ENCODE measurements at places on chromosomes 4 and X.

GRCh38 chrX:115561605-115562479 lies 868 bp downstream of the PLS3 start:
- no peak for DNase-seq

GRCh38 chr4:38411981-38412536 lies 251.9 kb upstream of the KLF3 start:
- DNase-seq, result no peak

DNA sequence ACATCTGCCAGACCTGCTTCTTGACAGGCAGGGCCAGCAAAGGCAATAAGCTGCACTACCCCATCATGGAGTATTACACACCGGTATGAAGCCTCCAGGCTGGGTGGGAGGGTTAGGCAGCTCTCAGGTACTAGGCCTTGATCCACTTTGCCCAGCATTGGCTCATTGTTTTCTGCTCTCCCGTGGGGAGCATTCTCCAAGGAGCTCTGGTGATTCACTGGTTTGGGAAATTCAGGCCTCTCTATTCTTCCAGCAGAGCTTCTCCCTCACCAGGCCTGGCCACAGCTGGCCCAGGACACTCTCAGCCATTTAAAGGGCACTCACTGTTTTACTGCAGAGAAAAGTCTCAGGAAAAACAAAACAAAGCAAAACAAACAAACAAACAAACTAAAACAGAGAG lies 33.0 kb downstream of the DRP2 start:
- DNase-seq, result no peak

GRCh38 chr4:128574706-128575105 lies 234.8 kb upstream of the JADE1 start:
- peak; percentile 49 for DNase-seq

DNA sequence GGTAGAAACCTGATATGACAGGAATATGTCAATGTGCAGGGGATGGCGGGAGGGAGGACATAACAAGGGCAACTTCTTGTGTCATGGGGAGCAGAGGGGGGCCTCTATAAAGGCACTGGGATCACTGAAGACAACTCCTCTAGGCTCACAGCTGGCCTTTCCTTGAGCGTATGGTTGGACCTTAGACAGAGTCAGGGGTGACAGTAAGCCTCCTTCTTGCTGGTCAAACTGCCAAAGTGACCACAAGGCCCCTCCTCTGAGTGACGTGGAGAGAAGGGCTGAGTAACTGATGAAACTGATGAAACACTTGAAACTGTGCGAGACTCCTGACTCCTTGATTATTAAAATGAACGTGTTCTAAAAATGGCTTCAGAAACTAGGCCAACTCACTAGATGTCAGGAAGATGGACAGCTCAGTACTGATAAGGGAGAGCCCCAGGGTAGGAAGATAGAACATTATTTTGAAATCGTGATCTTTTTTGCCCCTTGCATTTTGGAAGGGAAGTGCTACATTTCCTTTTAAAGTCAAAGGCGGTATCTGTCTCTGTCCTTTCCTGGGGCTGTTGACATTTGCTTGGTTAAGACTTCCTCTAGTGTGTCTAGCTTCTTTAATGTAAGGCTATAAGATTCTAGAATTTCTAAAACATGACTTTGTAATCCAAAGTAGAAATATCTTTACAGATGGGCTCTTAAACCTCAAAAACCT lies 1.6 kb downstream of the RAB33A start:
- DNase-seq, result no peak

DNA sequence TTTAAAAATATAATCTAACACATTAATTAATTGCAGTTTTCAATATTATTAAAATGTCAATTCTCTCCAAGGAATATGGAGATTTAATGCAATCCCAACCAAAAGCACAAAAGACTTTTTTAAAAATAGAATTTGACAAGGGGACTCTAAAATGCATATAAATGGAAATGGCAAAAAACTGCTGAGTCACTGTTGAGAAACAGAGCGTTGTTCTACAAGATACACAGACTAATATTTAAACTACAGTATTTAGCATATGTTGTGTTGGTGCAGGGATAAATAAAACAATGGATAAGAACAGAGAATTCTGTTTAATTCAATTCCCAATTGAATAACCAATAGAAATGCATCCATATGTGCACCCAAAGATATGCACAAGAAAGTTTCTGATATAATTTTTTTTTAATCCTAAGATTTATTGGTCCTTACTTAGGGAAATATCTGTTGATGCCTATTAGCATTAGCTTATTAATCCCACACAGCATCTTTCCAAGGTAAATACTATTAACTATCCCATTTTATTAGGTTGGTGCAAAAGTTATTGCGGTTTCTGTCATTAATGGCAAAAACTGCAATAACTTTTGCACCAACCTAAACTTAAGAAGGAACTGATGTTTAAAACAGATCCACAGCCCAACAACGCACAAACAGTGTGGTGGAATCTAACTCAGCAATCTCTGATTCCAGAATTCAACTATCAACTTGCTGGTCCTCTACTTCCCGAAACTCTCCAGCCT lies 86.8 kb upstream of the VEGFC start:
- no peak for DNase-seq

GRCh38 chr4:164350061-164350460 lies 403.9 kb upstream of the SMIM31 start:
- no peak for DNase-seq

DNA sequence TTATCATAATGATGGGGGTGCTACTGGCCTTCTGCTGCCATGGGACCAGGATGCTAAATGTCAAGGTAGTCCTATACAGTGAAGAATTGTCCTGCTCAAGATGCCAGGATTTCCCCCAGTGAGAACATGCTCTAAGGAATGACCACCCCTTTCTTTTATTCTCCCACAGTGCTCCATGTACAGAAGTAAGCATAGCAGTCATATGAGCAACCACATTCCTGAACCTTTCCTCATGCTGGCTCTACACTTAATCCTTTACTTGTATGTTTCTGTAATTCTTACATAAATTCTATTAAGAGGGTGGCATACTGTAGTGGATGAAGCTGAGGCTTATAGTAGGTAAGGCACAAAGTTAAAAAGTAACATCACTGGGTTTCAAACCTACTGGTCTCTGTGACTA lies 20.2 kb downstream of the CYP2U1 start:
- no peak for DNase-seq

GRCh38 chrX:3504916-3505315 lies 158.5 kb upstream of the MXRA5 start:
- DNase-seq, result no peak

DNA sequence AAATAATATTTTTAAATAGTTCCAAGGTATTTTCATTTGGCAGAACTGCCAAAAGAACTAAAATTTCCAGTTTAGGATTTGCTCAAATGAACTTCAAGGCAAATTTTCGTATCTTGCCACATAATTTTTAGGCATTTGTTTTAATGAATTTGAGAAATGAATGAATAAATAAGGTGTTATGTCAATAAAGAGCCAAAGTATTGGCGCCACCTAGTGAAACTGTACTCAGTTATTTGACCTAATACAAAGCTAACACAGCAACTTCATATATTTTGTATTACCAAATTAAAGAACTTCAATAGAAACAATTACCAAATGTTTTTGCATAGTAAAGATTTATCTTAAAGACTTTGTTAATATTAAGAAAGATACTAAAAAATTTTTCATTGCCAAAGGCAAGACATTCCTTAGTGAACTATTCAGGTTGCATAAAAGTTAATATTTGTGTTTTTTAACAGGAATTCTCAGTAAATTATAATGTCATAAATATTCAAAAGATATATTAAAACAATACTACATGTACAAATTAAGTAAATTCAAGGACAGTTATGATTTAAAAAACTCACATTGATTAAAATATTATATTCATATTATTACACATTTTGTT lies 50.3 kb downstream of the STPG2 start:
- no peak for DNase-seq

- DNase-seq, result no peak
Observed at GRCh38 chr4:89173336-89174090, 62.2 kb downstream of the TIGD2 start.

GRCh38 chr4:186260117-186260503 lies 5.9 kb upstream of the F11 start:
- no peak for DNase-seq

GRCh38 chr4:112857461-112857860 lies 192.0 kb upstream of the ANK2 start:
- no peak for DNase-seq

- no peak for DNase-seq
Observed at GRCh38 chr4:8377103-8378075, 63.1 kb downstream of the ACOX3 start.

GRCh38 chr4:42397635-42398170 lies 415 bp downstream of the SHISA3 start:
- peak; percentile 39 for DNase-seq

DNA sequence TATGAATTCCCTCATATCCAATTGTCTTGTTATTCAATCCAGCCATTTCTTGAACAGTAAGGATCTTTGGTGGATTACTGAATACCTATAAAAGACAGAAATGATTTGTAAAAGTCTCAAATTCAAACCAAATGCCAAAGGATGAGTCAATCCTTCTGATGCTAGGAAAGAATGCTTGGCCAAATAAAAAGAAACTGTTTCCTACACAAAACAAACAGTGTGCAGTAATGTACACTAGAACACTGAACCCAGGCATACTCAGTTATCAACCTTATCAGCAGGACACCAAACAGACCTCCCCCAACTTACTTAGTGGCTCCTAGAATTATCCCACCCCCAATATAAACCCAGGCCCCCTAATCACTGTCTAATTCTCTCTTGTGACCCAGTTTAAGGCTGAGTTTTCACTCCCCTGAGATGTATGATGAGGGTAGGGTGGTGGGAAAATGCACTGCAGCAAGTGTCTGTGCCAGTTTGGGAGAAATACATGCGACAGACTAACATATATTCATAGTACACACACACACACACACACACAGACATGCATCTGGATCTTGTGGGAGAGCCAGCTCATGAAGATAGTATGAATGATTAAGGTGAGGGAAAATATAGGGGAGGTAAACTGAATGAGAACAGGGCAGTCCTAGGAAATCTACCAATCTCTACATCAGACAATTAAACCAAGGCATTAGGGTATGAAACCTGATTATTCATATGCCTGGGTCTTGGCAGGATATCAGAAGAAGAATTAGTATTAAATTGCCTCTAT lies 35.0 kb downstream of the CLDN2 start:
- no peak for DNase-seq

DNA sequence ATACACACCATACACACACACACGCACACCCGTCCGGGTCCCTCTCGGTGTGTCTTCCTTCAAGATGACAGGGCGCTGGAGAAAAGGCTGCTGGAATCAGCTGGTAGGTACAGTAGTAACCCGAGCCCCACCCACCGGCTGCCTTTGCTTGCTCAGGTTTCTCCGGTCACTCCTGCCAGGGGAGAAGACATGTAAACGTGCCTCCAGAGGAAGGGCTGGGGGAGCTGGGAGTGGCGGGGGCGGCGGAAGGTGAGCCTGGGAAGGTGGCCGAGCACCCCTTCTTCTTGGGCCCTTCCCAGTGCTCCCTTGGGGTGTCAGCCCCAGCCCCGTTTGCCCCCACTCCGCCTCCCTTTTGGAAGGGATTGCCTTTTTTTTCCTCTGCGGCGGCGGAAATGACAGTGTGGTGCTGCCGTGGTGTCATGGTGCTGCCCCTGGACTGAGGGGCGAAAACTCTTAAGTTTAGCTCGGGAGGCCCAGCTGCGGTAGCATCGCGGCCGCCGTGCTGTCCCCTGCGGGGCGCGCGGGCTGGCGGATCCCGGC lies at the start of gene MID2:
TSS of gene MID2 (plus strand) at position 169 of the 540 bp plus-strand sequence. CDS start 561 bp downstream, outside the sequence.
- DNase-seq, result peak; percentile 6

DNA sequence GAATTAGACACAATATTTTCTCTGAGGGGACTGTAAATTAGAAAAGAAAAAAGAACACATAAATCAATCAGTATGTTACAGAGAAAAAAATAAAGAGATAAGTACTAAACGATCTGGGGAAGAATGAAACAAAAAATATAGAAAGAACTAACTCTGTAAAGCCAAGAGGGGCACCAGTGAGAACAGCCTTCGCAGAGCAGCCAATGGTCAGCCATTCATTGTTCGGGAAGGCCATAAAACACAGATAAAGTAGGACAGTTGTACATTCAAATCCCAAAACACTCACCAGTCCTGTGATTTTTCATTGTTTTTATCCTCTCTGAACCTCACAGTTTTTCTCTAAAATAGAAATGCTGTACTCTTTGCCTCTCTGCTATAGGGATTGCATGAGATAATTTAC lies 127.9 kb downstream of the NEK1 start:
- no peak for DNase-seq

- no peak for DNase-seq
Observed at GRCh38 chr4:141006242-141006802, 126.9 kb downstream of the RNF150 start.

GRCh38 chr4:125091-125771 lies 930 bp downstream of the ZNF718 start:
- DNase-seq, result no peak

DNA sequence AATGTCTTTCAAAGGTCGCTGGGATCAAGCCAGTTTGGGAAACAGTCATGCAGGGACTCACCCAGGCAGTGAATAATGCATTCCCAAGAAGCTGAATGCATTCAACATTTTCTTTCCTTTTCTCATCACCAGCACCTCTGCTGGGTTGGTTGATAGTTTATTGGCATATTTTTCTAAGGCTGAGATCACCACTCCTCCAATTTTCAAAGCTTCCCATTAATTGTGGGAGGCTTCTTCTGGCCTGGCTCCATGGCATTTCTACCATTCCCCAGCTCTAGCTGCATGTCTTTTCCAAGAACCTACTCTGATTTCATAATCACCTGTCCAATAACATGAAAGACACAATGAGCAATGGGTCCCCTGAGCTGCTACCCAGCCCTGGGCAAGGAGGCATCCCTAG lies 35.8 kb downstream of the CHRDL1 start:
- DNase-seq, result no peak

DNA sequence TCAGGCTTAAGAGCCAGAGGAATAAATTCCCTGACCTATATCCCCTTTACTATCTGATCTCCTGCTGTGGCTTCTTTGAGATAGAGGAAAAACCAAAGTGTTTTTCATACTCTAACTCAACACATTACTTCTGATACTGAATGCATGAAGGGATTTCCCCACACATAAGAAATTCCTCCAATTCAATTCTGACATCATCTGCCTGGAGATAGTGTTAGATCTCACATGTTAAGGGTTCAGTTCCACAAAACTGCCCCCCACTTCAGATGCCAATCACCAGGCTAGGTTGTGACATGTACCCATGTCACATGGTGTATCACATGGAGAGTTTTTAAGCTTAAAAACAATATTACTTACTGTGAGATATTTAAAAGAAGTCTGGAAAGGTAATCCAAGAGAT lies 46.8 kb downstream of the GSTCD start:
- no peak for DNase-seq

GRCh38 chr4:47662975-47663374 lies 174.9 kb downstream of the CORIN start:
- no peak for DNase-seq
